CD4-positive, alpha-beta T cell treated with Interferon alpha-2 for 1 hour (primary cell): ENCODE measurements at places on chromosomes 4 and X.

GRCh38 chrX:72392816-72393800 is 87.4 kb upstream of the CITED1 start:
- DNase-seq = no peak

DNA sequence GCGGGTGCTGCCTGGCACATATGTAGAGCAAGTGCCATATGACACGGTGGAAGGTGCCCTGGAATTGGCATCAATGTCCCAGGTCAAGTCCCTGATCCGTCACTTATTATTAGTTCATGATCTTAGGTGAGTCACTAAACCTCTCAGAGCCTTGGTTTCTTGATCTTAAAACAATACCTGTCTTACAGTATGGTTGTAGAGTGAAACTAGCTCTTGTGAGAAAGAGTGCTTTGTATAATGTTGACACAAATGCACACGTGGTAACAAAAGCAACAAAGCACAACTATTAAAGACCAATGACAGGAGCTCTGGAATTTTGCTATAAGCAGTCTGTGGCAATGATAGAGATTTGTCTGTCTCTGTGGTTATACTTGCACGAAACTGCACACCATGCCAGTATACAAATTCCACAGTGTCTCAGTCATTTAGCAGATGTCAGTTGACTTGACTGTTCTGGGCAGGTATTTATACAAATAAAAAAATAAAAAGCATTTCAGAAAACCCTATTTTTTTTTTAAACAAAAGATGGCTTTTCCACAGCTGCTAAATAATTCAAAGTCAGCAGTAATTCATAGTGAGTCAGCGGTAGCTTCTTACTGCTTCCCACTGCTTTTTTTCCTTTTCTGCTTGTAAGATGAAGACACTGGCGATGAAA is 19.7 kb upstream of the ACSL1 start:
- no peak for DNase-seq

DNA sequence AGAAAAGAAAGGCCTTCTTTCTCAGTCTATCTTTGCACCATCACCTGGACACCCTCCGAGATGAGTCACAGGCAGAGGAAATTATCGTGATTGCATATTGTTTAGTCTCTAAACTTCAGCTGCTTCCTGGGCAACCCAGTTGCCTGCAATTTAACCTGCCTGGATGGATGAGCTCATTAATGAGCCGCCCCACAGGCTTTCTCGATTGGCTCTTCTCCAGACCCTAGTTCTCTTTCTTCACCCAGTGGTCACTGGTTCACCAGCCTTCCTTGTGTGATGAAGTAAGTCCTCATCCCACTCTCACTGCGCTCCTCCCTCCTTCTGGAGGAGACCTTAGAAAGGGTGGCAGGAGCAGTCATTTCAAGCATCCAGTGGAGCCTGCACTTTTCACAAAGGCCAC is 94.4 kb downstream of the SOWAHB start:
- DNase-seq = no peak

DNA sequence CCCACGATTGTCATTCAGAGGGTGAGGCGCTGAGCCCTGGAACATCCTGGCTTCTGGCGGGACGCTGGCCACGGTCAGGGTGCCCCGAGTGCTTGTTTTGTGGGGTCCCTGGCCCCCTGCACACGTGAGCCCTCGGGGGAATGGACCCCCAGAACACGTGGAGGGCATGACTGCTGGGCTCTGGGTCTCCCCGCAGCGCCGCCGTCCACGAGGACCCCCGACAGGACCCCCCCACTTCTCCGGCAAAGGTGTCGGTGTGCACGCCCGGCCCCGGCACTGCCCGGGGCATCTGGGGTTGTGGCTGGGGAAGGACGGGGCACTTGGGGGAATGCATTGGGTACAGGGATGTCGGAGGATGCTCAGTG is 13.9 kb upstream of the GTPBP6 start:
- DNase-seq = no peak

GRCh38 chrX:120408168-120408567 is 46.3 kb downstream of the ATP1B4 start:
- DNase-seq = no peak

GRCh38 chr4:129393976-129394375 is 298.0 kb downstream of the C4orf33 start:
- no peak for DNase-seq

DNA sequence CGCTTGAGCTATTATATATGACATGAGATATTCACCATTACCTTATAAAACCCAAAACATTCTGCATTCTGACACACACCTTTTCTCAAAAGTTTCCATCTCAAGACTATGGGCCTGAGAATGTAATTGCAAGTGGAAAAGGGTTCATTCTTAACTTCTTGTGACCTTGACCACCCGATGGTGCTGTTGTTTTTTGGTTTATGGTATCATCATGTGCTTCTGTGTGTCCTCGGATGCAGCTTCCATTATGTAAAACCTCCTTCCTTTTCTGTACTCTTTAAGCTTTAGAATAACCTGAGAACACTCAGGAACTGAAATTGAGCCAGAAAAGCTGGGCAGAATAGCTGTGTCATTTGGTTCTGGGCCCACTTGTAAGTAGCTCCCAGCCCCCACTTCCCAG is 16.2 kb upstream of the PUDP start:
- DNase-seq = no peak

- peak; percentile 56 for DNase-seq
These were observed 814 bp upstream of the MMAA start for GRCh38 chr4:145618210-145618931.

DNA sequence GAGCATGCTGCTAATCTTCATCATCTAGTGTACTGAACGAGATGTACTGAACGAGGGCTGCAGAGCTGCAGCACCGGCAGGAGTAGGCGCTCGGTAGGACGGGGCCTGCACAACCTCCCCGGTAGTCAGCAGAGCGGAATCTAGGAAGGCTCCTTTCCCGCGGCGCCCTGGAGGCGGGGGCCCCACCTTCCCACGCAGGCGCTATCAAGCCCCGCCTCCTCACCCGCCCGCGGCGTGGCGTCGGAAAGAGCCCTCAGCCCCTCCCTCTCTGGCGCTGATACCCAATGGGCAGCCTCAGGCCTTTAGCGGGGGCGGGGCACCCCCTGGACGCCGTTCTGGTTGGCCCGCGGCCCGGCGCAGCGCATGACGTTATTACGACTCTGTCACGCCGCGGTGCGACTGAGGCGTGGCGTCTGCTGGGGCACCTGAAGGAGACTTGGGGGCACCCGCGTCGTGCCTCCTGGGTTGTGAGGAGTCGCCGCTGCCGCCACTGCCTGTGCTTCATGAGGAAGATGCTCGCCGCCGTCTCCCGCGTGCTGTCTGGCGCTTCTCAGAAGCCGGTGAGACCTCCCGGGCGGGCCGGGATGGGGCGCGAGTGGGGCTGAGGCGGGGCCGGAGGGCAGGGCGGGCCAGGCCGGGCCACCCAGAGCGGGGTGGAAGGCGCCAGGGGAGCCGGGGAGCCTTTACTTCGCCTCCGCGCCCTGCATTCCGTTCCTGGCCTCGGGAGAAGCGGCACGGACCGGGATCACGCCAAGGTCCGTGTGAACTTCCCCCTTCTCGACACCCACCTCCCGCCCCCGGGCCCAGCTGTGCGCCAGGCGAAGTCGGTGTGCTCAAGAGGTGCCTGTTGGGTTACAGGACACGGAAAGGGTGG is at the start of gene PDHA1:
Gene PDHA1 (plus strand): TSS at position 393 of the 874 bp plus-strand sequence. CDS start 111 bp downstream, at position 504.
- DNase-seq = peak; percentile 94

- DNase-seq = no peak
These were observed 281.3 kb downstream of the PTTG2 start for GRCh38 chr4:38241541-38241940.

GRCh38 chrX:2334237-2334636 is 166.5 kb downstream of the DHRSX start:
- DNase-seq = no peak

- DNase-seq = no peak
These were observed 40.0 kb upstream of the TEX13A start for GRCh38 chrX:105260291-105261043.

DNA sequence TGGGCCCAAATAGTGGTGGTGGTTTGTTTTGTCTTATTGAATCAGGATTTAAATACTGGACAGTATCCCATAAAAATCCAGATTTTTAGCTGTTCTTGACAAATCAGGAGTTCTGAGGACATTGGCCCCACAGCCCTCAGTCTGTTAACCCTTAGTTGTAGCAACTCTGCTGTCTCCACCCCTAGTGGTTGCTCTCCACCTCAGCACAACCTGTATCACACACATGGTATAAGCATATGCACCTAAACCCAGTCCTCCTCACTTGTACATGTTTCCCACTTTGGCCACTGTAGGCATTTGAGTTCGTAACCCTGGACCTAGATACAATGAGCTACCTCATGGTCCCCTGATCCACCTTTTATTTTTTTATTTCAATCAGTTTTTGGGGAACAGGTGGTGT is 75.9 kb downstream of the MRPL1 start:
- DNase-seq = no peak

DNA sequence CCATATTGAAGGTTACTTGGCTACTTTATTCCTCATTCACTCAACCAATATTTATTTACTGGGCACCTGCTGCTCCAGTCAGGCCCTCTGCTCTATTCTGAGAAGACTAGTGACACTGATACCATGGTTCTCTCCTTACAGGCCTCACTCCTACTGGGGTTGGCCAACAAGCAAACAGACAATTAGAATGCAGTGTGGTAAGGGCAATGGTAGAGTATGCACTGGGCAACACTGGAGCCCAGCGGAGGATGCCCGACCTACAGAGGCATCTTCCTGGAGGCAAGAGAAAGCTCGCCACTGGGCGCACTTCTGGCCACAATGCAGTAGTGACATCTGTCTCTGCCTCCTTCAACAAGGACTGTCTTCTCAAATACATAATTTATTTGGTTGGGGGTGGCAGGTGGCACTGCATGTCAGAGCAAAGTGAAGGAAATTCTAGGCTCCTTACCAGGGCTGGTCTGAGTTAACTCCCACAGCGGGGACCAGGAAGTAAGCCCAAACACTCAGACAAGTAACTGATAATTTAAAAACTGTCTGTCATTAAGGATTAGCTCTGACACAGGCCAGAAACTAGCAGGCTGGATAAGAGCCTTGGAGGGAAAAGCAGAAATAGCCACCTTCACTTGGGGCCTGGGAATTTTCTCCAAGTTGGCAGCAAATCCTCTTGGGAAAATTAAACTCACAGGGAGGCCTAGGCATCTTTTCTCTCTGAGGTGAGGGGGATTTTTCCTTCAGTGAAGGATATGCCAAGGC is 150.7 kb upstream of the EOLA2 start:
- DNase-seq = no peak

GRCh38 chrX:78168065-78168464 is 28.6 kb upstream of the TAF9B start:
- DNase-seq = no peak

DNA sequence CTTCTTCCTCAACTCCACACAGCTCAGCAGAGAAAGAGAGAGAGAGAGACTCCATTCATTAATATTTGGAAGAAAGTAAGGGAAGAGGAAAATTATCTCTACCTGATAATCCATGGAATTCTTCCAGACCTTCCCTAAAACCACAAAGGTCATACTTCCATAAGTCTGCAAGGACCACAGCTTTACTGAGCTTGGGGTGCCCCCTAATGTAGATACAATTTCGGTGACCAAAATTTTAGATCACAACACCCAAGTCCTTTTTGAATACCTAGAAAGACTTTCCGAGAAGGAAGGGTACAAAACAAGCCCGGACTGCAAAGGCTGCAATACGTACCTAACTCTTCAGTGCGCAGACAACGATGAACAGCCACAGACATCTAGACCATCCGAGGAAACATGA is 523.9 kb downstream of the GLUD2 start:
- DNase-seq = no peak

DNA sequence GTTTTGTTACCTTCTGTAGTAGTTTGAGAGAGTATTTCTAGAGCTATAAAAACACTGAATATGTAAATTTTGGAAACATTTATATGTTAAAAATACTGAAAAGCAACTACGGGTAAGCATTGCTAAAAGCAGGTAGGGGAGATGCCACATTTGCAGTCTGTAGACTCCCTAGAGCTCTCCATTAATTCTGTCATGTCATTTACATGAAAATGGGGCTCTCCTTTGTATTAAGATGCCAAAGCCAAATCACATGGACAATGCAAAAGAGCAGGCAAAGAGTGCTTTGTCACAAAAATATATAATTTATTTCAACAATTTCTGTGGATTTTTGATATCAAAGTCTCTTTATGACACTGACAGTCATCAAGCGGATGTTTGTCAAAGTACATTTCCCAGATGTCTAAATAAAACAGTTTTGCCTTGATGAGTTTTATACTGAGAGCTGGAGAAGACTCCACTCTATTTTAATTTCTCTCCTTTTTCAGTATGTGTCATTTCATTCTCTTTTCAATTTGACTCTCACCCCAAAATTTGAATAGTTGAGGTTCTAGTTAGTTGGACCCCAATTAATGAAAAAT is 51.8 kb downstream of the LDB2 start:
- DNase-seq = no peak

DNA sequence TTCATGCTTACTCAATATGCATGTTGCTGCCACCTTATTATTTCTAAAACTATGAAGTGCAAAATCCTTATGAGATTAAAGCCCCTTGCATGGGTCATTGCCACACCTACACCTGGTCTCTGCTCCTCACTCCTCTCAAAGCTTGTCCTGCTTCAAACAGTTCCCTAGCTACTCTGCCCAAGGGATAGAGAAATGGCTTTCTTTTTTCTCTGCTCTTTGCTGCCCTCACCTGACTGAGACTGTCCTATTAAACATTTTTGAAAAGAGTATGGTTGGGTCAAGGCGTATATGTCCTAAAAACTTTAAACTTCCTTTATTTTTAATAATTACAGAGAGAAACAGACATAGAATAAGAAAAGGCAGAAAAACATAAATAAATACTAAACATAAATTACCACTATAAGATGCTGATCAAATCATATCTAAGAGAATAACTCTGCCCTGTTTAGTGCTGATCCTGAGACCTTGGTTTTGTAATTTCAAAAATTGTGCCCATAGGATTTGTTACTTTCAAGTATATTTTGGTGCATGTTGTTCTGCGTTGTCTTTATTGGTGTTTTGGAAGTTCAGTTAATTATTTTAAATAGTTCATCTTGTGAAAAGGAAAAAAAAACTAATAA is 704.9 kb upstream of the PABPC4L start:
- no peak for DNase-seq

GRCh38 chr4:105979506-105979905 is 84.2 kb downstream of the NPNT start:
- DNase-seq = no peak
